ENCODE measurements at places on chromosomes 2 and 18. TPM values are rescaled to one million over a fixed set of nuclear protein-coding genes. Genes with fewer than 3 reads are reported as not detected.

Gene DNAH7
- total RNA-seq = 0.71 TPM

Gene G6PC2
- total RNA-seq = 0.23 TPM

Gene PLCD4
- 5.3 TPM for total RNA-seq

Gene RAMP1
- 230 TPM for total RNA-seq

Gene LRRC30
- not detected for total RNA-seq

Gene FBLN7
- total RNA-seq = 4.5 TPM

Gene NTSR2
- total RNA-seq = not detected

DNA sequence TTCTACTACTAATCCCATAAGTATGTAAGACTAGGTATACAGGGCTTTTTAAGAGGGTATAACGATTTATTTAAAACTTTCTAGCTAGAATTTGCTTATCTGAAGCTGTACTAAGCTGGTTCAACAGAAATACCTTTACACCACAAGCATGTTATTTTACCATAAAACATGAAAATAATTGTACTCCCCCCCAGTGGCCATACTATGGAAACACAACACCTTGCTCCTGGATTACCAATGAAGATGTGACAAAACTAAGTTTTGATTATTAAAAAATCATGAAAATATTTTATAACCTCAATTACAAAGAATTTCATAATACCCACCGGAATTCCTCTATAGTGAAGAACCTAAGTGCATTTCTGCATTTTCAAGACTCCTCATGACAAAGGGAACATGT lies 27.3 kb downstream of the LPIN2 start:
- H3K4me1 ChIP-seq = no peaks in the 10 kb centered on the region
- no peak overlapping the region for H3K27ac ChIP-seq
- no peak for DNase-seq
- H3K36me3 ChIP-seq = no peaks in the 10 kb centered on the region

DNA sequence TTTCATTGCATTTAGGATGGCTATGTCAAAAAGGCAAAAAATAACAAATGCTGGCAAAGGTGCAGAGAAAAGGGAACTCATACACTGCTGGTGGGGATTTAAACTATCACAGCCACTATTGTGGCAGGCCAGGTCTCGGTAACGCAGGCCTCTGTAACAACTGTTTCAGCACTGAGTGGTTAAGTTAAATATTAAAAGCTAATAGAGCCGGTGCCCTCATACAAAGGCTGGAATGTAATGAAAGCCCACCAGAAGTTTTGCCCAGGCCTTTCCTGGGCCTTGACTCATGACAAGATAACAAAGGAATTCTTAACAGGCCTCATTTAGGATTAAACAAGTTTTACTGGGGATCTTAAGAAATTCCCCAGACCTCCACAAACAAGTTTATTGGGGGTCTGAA lies 10.7 kb downstream of the MERTK start:
- no peak overlapping the region for H3K27ac ChIP-seq
- H3K36me3 ChIP-seq = no peaks in the 10 kb centered on the region
- no peaks in the 10 kb centered on the region for H3K27me3 ChIP-seq
- DNase-seq = no peak
- no peak overlapping the region for H3K4me3 ChIP-seq

DNA sequence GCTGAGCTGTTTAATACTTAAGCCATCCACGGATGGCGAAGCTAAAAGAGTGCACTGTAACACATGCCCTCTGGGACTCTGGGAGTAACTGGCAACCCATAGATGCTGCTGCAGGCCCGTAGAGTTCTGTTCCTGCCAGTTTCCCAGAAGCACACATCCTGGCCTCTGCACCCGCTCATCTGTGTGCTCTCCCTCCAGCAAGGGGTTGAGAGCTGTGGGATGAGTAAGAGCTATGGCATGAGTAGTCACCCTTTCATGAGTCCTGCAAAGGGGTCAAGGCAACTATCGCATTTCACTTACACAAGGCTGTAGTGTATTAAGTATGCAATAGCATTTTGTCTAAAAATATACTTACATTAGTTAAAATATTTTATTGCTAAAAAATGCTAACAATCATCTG lies 1341.8 kb upstream of the NXPH2 start:
- H3K36me3 ChIP-seq = no peaks in the 10 kb centered on the region
- no peaks in the 10 kb centered on the region for H3K4me1 ChIP-seq
- DNase-seq = no peak
- no peak overlapping the region for H3K27ac ChIP-seq

DNA sequence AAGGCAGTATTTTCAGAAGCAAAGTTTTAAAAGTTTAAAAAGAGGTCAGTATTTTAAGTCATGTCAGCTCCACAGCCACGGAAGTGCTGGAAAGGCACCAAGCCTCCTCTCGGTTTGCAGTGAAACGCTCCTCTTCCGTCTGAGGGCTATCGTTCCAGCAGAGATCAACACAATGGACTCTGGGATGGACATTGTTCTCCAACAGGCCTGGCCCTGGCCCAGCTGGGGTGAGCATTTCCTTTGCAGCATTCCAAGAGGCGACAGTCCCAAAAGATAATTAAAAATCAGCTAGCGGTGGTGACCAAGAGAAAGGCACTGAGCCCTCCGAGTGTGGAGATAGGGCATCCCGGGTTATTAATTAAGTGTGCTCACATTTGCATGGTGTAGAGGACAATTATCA lies 95.9 kb upstream of the LCLAT1 start:
- H3K4me1 ChIP-seq = no peaks in the 10 kb centered on the region
- H3K4me3 ChIP-seq = no peak overlapping the region
- H3K27me3 ChIP-seq = no peaks in the 10 kb centered on the region
- H3K27ac ChIP-seq = no peak overlapping the region

- no peaks in the 10 kb centered on the region for H3K27me3 ChIP-seq
- H3K27ac ChIP-seq = no peak overlapping the region
- H3K4me3 ChIP-seq = no peak overlapping the region
- no peaks in the 10 kb centered on the region for H3K36me3 ChIP-seq
- no peak for DNase-seq
Measured at GRCh38 chr2:141499123-141499522, 631.7 kb downstream of the LRP1B start.
